ENCODE measurements at places on chromosomes 5 and 9.

GRCh38 chr5:173201636-173202265 lies 33.3 kb downstream of the NKX2-5 start:
- no peak for DNase-seq

- DNase-seq, result no peak
These were observed 168.0 kb upstream of the RGMB start for GRCh38 chr5:98605426-98605825.

- no peak for DNase-seq
These were observed 67.8 kb downstream of the DROSHA start for GRCh38 chr5:31464081-31464480.

DNA sequence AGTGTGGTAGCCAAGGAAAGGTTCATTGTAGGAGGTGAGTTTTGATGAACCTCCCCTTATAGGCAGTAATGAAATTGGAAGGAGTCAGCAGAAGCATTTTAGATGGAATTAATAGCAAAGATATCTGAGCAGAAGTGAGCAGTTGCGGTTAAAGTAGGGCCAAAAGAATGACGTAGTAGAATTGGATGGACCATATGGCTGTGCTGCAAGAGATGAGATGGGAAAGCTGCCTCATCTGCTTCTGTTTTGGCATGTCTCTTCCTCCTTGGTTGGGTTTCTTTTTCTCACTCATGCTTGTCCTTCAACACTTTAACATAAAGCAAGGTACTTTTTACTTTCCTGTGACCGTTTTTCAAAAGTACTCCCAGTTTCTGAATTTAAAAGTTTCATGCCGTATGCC lies 55.8 kb downstream of the AQP7 start:
- DNase-seq, result no peak

DNA sequence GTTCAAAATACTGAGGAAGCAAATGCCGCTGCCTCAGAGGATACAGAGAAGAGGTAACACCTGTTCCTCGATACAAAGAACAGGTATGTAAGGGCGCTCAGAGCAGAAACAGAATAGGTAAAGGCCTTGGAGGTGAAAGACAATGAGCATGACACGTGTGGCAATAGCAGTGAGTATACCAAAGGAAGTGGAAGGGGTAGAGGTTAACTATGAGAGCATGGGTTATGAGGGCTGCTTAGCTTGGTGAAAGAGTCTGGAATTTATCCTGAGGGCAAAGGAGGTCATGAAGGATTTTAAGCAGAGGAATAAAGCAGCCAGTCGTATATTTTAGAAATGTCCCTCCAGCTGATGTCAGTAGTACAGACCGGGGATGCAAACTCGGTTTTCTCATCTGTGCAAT lies 269.8 kb upstream of the ZNF462 start:
- DNase-seq, result no peak

DNA sequence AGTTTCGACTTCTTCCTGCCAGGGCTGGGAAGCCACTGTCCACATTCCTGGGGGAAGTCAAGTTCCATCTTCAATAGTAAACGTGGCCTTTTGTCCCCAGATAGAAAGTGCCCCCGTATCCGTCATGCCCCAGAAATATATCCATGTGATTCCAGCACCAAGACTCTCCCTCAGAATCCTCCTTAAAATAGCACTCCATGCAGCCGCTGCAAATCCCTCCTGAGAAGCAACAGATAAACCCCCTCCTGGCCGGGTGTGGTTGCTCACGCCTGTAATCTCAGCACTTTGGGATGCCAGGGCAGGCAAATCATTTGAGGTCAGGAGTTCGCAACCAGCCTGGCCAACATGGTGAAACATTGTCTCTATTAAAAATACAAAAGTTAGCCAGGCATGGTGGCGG lies 126.1 kb downstream of the OLFM1 start:
- no peak for DNase-seq

DNA sequence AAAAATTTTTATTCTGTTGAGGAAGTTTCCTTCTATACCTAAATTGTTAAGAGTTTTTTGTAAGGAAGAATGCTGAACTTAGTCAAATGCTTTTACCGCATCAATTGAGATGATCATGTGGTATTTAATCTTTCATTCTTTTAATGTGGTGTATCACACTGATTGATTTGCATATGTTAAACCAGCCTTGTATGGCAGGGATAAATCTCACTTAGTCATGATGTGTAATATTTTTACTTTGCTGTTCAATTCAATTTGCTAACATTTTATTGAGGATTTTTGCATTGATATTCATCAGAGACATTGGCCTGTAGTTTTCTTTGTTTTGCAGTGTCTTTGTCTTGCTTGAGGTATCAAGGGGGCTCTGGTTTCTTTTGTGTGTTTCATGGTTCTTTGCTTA lies 125.3 kb upstream of the MEF2C start:
- no peak for DNase-seq

DNA sequence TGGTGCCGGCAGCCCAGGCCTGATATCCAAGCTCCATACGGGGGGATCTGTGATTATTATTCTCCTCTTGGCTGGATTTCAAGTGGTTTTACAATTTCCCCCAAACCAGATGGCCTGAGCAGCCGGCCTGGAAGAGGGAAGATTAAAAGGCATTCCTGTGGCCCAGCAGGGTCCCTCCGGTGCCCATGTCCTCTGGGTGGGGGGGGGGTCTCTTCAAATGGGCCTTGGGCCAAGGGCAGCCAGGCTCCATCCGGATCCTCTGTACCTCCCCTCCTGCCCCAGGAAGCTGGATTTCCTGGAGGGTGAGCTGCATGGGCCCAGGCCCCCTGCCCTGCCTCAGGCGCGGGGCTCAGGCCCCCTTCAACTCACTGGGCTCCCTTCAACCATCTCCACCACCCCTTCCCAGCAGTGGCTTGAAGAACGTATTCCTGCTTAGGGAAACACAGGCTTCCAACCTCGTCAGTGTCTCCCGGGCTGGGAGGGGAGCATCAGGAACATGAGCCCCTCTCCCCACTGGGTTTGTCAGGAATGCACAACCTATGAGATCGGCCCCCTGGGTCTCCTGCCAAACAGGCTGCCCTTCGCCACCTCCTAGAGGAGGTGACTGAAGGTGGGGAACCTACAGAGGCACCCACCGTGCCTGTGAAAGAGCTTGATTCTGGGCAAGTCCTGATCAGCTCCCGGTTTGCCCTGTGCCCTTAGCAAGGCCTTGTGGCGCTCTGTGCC lies 62.9 kb upstream of the ORM1 start:
- DNase-seq, result no peak

- DNase-seq, result no peak
These were observed 1736.6 kb downstream of the EFNA5 start for GRCh38 chr5:105934171-105934570.

GRCh38 chr9:6889868-6890267 lies 132.1 kb downstream of the KDM4C start:
- DNase-seq, result no peak

DNA sequence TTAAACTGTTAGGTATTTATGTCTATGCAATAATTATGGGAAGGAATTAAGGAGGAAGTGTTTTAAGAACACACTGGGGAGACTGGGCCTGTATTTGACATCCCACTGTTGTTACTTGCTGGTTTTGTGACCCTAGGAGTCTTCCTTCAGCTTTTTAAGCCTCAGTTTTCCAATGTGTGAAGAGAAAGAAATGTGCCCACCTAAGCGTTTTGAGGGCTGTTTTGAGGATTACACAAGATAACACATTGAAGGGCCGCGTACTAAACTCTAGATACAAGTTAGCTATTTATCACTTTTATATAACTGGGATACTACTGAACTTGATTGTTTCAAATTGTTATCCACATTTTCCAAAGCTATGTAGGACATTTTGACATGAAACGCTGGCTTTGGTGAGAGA lies 72.5 kb downstream of the NPR3 start:
- DNase-seq, result no peak

DNA sequence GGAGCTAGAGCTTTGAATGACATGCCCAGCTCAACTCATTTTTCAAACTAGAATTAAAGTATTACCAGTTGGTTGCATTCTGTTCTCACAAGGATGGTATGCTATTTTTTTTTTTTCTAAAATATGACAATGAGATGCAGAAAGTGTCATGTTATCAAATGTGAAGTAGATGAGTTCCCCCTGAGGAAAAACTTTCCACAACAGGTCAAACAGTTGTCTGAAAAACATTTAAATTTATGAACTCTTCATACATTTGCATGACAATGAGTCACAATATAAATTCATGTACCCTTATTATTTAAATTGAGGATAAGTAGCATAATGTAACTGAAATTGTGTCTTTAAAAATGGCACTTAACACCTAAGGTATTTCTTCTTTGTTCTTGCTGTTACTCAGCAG lies 1720.5 kb upstream of the NUDT12 start:
- DNase-seq, result no peak

DNA sequence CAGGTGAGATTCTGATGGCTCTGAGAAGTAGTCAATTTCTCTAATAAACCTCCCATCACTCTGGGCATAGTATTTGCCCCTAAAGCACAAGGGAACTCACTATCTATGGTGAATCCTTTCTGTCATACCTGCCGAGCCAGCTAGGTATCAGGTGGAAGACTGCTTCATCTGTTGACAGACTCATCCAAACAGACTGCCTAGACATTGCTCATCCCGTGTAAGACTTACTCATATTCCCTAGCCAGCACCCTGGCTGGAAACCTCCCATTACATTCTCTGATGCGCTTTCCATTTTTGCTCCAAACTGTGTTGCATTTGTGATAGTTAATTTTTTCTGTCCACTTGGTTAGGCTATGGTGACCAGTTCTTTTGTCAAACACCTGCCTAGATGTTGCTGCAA lies 595.9 kb downstream of the DNAH5 start:
- DNase-seq, result no peak

- DNase-seq, result no peak
These were observed 339.9 kb downstream of the TENT4A start for GRCh38 chr5:7053125-7053524.

DNA sequence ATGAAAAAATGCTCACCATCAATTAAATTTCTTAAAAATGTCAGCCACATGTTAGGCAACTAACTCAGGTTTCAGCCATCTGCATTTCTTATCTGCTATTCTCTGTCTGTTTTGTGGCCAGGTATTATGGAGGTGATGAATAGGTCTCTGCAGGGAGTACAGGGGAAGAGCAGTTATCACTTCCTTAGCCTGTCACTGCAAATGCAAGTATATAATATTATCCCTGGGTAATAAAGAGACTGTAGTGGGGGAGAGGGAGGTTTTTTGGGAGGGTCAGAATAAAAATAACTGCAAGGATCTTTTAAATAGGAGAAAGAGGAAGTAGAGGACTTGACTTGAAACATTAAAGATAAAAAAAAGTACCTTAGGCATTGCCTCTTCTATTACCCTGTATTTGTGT lies 49.6 kb upstream of the PTGER4 start:
- no peak for DNase-seq

DNA sequence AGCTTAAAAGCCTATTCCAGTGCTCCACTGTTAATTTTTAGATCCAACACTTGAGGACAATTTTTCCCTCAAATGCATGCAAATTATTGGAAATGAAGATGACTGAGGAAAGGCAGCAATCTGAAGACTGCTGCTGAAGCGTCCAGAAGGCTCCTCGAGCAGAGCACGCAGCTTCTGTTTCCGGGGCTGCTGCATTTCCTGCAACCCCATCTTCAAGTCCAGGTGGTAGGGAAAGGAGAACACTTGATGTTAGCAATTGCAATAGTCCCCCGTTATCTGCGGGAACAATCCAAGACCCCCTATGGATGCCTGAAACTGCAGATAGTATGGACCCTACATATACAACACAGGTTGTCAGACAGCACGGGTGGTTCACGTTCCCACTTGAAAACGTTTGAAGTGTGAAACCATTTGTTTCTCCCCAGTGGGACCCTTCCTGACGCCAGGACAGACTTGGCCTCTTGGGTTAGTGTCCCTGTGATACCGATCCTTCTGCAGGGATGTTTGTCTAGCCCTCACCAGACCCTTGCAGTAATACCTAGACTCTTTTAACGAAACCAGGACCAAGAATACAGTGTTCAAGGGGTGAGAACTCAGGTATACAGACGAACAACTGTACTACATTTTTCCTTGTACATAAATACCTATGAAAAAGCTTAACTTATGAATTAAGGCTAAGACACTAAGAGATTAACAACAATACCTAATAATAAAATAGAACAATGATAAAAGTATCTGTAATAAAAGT lies 152.3 kb downstream of the HSD17B3 start:
- peak; percentile 5 for DNase-seq

DNA sequence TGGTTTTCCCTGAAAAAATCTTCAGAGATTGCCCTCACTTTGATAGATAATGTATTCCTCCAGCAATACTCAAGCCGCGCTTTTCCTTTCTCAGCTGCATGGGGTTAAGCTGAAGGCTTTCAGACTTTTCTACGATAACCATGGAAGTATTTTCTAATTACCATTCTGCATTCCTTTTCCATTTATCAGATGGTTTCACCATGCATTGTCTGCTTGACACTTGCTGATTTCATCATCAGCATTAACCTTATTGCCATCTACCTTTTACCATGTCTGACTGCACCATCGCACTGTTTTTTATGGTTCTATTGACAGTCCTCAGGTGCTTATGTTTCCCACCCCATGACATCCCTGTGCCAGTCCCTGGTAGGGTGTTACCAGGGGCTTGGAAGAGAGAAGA lies 91.6 kb downstream of the DMAC1 start:
- DNase-seq, result no peak

- DNase-seq, result no peak
These were observed 1.2 kb downstream of the CDKN2A start for GRCh38 chr9:21993007-21993406.

- DNase-seq, result no peak
These were observed 153.0 kb downstream of the DENND1A start for GRCh38 chr9:123776708-123777537.

DNA sequence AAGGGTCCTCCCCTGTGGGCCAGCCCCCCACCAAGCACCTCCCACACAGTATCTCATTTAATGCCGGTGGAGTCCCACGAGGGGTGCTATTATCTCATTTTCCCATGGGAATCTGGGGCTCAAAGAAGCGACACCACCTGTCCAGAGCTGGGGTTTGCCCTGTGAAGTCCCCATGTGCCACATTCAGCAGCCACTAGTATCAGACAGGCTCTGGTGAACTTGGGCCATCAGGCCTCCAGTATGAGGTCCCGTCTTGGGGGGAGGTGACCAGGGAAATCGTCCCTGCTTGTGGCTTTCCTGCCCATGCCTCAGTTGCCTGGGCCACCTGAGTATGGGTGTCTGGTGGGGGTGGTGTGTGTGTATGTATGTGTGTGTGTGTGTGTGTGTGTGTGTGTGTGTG lies 222.7 kb downstream of the PBX3 start:
- no peak for DNase-seq

GRCh38 chr9:93059715-93060578 lies 1.4 kb downstream of the SUSD3 start:
- DNase-seq, result no peak

All from CD4-positive, alpha-beta T cell treated with Interleukin-4 for 4 hours (primary cell).